ENCODE measurements at places on chromosomes 7 and 10.

DNA sequence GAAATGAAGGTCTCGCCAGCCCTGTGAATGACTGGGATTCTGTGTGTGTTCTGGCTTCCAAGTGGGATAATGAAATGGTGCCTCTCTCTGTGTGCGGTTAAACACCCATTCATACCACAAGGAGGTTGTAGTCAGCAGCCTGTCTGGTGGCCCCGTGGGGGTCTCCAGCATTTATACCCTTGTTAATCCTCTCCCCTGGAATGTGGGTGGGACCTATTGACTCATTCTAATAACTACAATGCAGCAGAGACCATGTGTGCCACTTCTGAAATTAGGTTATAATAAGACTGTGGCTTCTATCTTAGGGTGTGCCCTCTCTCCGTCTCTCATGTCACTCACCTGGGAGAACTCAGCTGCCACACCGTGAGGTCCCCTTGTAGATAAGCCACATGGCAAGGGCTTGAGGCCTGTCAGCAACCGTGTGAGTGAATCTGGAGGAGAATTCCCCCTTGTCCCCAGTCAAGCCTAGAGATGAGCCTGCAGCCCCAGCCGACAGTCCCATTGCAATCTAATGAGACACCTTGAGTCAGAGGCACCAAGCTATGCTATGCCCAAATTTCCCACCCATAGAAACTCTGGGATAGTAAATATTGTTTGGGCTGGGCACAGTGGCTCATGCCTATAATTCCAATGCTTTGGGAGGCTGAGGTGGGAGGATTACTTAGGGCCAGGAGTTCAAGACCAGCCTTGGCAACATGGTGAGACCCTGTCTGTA is 106.8 kb downstream of the GALNT17 start:
- ATAC-seq, result no peak

DNA sequence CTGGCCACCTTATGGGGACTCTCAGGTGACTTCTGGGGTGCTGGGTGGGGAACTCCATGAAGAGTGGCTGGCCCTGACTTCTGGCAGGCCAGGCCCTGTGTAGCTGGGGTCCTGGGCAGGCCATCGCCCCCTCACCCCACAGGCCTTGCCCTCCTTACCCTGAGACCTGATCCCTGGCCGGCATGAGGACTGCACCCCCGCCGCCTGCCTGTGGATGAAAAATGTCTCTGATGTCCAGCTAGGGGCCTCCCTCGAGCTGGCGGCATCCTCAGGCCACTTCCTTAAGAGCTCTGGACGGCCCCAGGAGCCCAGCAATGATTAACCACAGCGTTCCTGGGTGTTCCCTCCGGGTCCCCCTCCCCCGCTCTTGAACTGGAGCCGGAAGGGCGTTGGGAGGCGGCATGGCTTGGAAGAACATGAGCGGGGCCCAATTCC is 31.8 kb upstream of the SHH start:
- no peak for ATAC-seq

- no peak for ATAC-seq
These were observed 120.3 kb upstream of the CELF2 start for GRCh38 chr10:10897400-10897799.

GRCh38 chr7:33431543-33431942 is 302.2 kb downstream of the BBS9 start:
- no peak for ATAC-seq

Data from activated CD4-positive, CD25-positive, alpha-beta regulatory T cell treated with anti-CD3 and anti-CD28 coated beads, Interleukin-2, amount 50 U/mL, for 24 hours (primary cell).